Upper lobe of left lung (tissue), 6 donors: ENCODE measurements at places on chromosomes 12 and 14. TPM values are rescaled to one million over a fixed set of nuclear protein-coding genes. Genes with fewer than 3 reads are reported as not detected.
A peak's percentile ranks its signal among the peaks of the same experiment; 100 is the strongest.

Gene KRT6A
- 0.61 TPM for total RNA-seq

Gene SERPINA12
- total RNA-seq = not detected

Gene C14orf39
- not detected for total RNA-seq

Gene LMO3
- 101 TPM for total RNA-seq

Gene PLEK2
- total RNA-seq = 3.6 TPM

Gene DNAJC22
- not detected for total RNA-seq

Gene OR4N5
- not detected for total RNA-seq

Gene SLCO1B1
- not detected for total RNA-seq

- H3K27ac ChIP-seq = no peak overlapping the region
- H3K4me1 ChIP-seq = no peaks in the 10 kb centered on the region
- DNase-seq = no peak
- no peaks in the 10 kb centered on the region for H3K36me3 ChIP-seq
Measured at GRCh38 chr12:85573635-85574214, 262.5 kb downstream of the RASSF9 start.

GRCh38 chr12:10673659-10674384 is at the start of gene STYK1:
STYK1 (minus strand) TSS chr12:10674052; CDS start chr12:10634618, 39,434 bp downstream.
- H3K4me3 ChIP-seq = peak within 1 kb of the TSS; percentile 20
- H3K27ac ChIP-seq = peak within 1 kb of the TSS; percentile 50
- no peaks in the 10 kb centered on the region for H3K27me3 ChIP-seq
- H3K4me1 ChIP-seq = peaks cover 12% of the 10 kb centered on the region
- DNase-seq = peak; percentile 75
- H3K36me3 ChIP-seq = no peaks in the 10 kb centered on the region

GRCh38 chr14:64953661-64954060 is 11.1 kb upstream of the GPX2 start:
- peaks cover 6% of the 10 kb centered on the region for H3K36me3 ChIP-seq
- H3K27ac ChIP-seq = no peak overlapping the region
- DNase-seq = no peak
- H3K27me3 ChIP-seq = no peaks in the 10 kb centered on the region
- no peaks in the 10 kb centered on the region for H3K4me1 ChIP-seq

DNA sequence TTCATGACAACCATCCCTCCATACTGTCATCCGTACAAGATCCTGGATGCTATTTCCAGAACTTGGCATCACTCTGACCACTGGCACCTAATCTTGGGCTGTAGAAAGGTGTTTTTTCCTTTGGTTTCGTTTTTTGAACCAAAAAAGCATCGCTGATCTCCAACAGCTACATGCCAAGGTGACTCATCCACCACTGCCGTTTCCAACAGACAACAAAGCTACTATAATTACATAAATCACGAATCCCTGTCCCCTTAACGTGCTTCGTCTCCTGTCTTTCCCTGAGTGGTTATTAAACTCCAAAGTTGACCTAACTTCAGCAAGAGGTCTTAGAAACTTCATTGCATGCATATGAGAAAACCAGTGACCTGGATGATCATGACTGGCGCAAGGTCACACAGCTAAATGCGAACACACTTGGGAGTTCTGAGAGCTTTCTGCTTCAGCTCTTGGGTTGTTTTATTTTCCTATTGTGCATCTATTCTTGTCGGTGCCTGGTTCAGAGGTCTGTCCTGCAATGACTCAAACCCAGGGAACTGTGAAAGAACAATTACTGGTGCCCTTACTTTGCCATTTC is 99.9 kb downstream of the PPM1H start:
- no peaks in the 10 kb centered on the region for H3K27me3 ChIP-seq
- no peaks in the 10 kb centered on the region for H3K4me1 ChIP-seq

GRCh38 chr14:69852531-69853321 is 26.5 kb upstream of the SMOC1 start:
- no peaks in the 10 kb centered on the region for H3K4me1 ChIP-seq
- H3K27me3 ChIP-seq = no peaks in the 10 kb centered on the region
- no peak for DNase-seq
- no peak overlapping the region for H3K27ac ChIP-seq

GRCh38 chr14:72588521-72588920 is 305.4 kb downstream of the DPF3 start:
- no peaks in the 10 kb centered on the region for H3K36me3 ChIP-seq
- no peaks in the 10 kb centered on the region for H3K27me3 ChIP-seq
- H3K4me3 ChIP-seq = no peak overlapping the region
- DNase-seq = no peak
- no peak overlapping the region for H3K27ac ChIP-seq

DNA sequence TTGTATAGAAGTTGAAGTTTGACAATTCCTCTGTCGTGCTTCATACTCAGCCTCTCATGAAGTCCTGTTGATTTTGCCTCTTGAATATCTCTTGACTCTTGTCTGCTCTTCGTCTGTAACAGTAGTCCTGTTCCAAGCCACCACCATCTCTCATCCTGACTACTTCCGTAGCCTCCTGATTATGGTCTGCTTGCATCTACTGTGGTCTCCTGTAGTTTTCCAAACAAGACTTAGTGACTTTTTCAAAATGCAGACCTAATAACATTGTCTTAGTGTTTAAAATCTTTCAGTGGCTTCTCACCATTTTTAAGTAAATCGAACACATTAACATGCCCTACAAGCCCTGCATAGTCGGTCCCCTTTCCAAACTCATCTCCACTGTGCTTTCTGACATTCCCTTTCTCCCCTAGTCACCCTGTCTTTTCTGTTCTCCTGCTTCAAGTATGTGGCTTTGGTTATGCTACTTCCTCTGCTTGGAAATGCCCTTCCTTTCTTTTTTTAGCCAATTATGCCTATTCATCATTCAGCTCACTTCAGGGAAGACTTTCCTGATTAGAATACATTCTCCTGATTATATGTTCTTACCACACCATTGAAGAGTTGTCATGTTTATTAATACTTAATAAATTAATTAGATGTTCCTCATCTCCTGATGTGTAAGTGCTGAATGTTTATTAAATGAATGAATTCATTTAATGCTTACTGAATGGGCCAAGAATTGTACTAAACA is 2.0 kb downstream of the SCYL2 start:
- no peak overlapping the region for H3K27ac ChIP-seq
- H3K4me1 ChIP-seq = peaks cover 22% of the 10 kb centered on the region
- no peaks in the 10 kb centered on the region for H3K27me3 ChIP-seq
- peak overlapping the region; percentile 83 for H3K4me3 ChIP-seq
- no peak for DNase-seq
- no peaks in the 10 kb centered on the region for H3K36me3 ChIP-seq

GRCh38 chr14:59483363-59483762 is 845 bp downstream of the L3HYPDH start:
- peak overlapping the region; percentile 96 for H3K4me3 ChIP-seq
- no peaks in the 10 kb centered on the region for H3K27me3 ChIP-seq
- peak overlapping the region; percentile 88 for H3K27ac ChIP-seq
- H3K36me3 ChIP-seq = no peaks in the 10 kb centered on the region

DNA sequence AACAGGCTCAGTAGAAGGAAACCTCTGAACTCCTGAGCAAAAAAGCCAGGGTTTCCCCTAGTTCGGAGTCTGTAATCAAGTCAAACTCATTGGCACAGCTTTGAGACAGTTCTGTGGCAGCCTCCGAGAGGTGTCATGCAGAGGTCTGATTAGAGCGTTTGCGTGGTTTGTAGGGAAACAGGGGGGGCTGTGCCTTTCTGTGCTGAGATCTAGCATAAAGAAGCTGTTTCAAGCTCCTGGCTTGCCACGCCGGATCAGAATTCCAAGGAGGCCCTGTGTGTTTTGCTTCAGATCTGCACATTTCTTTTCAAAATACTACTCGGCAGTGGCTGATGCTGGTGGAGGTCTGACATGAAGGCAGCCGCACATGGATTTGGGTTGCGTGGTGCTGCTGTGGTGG is 1.7 kb downstream of the CABP1 start:
- H3K36me3 ChIP-seq = no peaks in the 10 kb centered on the region
- no peak overlapping the region for H3K27ac ChIP-seq
- no peak overlapping the region for H3K4me3 ChIP-seq
- H3K4me1 ChIP-seq = peaks cover 12% of the 10 kb centered on the region
- H3K27me3 ChIP-seq = peaks cover 6% of the 10 kb centered on the region
- no peak for DNase-seq

DNA sequence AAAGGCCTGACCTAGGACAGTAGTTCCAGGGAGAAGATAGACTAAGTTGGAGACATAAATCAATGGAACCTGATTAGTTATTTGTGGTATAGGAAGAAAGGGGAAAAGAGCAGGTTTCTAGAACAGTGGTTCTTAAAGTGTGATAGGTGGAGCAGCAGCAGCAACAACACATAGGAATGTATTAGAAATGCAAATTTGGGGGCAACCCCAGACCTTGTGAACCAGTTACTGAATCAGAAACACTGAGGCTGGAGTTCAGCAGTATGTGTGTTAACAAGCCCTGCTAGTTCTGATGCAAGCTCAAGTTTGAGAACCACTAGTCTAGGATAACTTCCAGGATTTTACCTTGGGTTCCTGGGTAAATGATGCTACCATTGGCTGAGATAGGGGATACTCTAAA is 308.7 kb downstream of the EMP1 start:
- no peaks in the 10 kb centered on the region for H3K4me1 ChIP-seq
- DNase-seq = no peak
- H3K4me3 ChIP-seq = no peak overlapping the region
- H3K27me3 ChIP-seq = no peaks in the 10 kb centered on the region
- no peak overlapping the region for H3K27ac ChIP-seq
- no peaks in the 10 kb centered on the region for H3K36me3 ChIP-seq

DNA sequence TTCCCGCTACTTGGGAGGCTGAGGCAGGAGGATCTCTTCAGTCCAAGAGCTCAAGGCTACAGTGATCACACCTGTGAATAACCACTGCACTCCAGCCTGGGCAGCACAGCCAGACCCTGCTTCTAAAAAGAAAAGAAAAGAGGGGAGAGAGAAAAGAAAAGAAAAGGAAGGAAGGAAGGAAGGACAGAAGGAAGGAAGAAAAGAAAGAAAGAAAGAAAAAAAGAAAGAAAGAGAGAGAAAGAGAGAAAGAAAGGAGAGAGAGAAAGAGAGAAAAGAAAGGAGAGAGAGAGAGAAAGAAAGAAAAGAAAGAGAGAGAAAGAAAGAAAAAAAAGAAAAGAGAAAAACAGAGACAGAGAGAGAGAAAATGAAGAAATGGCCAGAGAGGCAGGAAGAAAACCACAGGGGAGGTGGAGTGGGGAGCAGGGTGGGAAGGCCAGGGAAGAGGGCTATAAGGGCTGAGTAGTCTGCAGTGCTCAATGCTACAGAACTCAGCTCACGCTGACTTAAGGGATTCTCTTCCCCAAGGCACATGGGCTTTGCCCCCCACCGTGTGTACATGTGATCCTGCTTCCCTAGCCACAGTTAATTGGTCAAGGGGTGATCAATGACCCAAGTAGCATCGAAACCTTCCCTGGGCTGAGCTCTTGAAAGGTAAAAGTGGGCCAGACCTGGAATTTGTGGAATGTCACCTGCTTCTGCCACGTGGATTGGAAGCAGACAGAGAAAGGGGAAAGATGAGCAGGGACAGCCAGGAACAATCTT is 90.4 kb upstream of the TMCC3 start:
- DNase-seq = no peak
- H3K27ac ChIP-seq = no peak overlapping the region
- H3K4me1 ChIP-seq = no peaks in the 10 kb centered on the region
- H3K4me3 ChIP-seq = no peak overlapping the region
- H3K36me3 ChIP-seq = no peaks in the 10 kb centered on the region
- no peaks in the 10 kb centered on the region for H3K27me3 ChIP-seq

GRCh38 chr12:30200864-30201263 is 417.1 kb upstream of the TMTC1 start:
- H3K4me1 ChIP-seq = peaks cover 11% of the 10 kb centered on the region
- no peak for DNase-seq
- H3K27ac ChIP-seq = no peak overlapping the region
- H3K27me3 ChIP-seq = no peaks in the 10 kb centered on the region

DNA sequence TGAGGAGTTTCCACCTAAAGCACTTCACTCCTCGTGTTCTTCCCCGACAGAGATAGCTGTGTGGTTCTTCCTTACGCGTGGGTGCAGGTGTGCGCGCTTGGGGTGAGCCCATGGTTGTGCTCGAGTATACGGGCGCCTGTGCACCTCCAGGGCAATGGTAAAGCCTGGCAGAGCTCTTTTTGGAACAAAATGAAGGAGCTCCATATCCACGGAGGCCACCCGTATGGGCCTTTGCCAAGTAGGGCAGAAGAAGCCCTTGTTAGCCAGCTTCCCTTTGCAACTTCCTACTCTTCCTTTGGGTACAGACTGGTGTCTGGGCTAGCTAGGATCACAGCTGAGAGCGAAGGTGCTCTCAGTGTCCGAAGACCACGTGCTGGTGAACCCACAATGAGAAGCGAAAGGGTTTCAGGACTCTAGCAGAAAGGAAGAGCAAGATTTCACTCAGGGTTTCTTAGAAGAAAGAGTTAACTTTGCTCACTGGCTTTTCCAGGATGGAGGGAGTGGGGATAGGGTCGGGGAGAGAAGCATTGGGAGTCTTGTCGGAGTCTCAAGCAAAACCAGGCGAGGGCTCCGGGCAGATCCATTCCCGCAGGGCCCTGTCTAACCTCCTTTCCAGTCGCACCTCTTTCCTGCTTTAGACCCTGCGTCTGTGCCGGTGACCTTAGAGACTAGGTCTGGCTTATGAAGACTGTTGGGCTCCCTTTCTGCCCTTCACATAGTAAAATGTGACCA is 960 bp upstream of the LRFN5 start:
- no peaks in the 10 kb centered on the region for H3K36me3 ChIP-seq
- H3K27ac ChIP-seq = peak overlapping the region; percentile 55
- H3K4me1 ChIP-seq = peaks cover 13% of the 10 kb centered on the region
- DNase-seq = no peak
- H3K4me3 ChIP-seq = no peak overlapping the region
- peaks cover 3% of the 10 kb centered on the region for H3K27me3 ChIP-seq

- no peak for DNase-seq
- H3K4me3 ChIP-seq = no peak overlapping the region
- no peak overlapping the region for H3K27ac ChIP-seq
- H3K4me1 ChIP-seq = no peaks in the 10 kb centered on the region
- H3K27me3 ChIP-seq = no peaks in the 10 kb centered on the region
Measured at GRCh38 chr14:65267856-65268255, 144.7 kb upstream of the FUT8 start.

GRCh38 chr12:102568276-102568675 is 87.9 kb upstream of the IGF1 start:
- H3K27ac ChIP-seq = no peak overlapping the region
- H3K4me3 ChIP-seq = no peak overlapping the region
- H3K27me3 ChIP-seq = no peaks in the 10 kb centered on the region
- no peaks in the 10 kb centered on the region for H3K36me3 ChIP-seq
- no peaks in the 10 kb centered on the region for H3K4me1 ChIP-seq

DNA sequence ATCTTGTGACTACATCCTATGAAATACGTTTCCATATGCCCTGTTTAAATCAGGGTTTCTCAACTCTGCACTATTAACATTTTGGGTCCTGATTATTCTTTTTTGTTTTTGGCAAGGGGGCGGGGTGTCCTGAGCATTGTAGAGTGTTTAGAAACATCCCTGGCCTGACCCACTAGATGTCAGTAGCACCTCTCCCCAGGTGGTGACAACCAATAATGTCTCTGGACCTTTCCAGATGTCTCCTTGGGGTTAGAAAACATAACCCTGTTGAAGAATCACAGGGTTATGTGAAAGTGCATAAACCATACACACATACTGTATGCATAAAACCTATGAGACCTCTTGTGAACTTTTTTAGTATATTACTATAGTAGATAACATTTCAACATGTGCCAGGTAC is 1.4 kb downstream of the ACAD10 start:
- peaks cover 6% of the 10 kb centered on the region for H3K36me3 ChIP-seq
- H3K27ac ChIP-seq = no peak overlapping the region
- peaks cover 33% of the 10 kb centered on the region for H3K4me1 ChIP-seq
- peak overlapping the region; percentile 79 for H3K4me3 ChIP-seq
- no peak for DNase-seq
- no peaks in the 10 kb centered on the region for H3K27me3 ChIP-seq

- no peaks in the 10 kb centered on the region for H3K27me3 ChIP-seq
- no peak overlapping the region for H3K4me3 ChIP-seq
- no peaks in the 10 kb centered on the region for H3K4me1 ChIP-seq
- no peaks in the 10 kb centered on the region for H3K36me3 ChIP-seq
- no peak overlapping the region for H3K27ac ChIP-seq
Measured at GRCh38 chr12:67442347-67442841, 173.2 kb downstream of the CAND1 start.
